ENCODE measurements at places on chromosomes 13 and 19. TPM values are rescaled to one million over a fixed set of nuclear protein-coding genes. Genes with fewer than 3 reads are reported as not detected.

Gene GPC5
- polyA plus RNA-seq, result 0.29 TPM

DNA sequence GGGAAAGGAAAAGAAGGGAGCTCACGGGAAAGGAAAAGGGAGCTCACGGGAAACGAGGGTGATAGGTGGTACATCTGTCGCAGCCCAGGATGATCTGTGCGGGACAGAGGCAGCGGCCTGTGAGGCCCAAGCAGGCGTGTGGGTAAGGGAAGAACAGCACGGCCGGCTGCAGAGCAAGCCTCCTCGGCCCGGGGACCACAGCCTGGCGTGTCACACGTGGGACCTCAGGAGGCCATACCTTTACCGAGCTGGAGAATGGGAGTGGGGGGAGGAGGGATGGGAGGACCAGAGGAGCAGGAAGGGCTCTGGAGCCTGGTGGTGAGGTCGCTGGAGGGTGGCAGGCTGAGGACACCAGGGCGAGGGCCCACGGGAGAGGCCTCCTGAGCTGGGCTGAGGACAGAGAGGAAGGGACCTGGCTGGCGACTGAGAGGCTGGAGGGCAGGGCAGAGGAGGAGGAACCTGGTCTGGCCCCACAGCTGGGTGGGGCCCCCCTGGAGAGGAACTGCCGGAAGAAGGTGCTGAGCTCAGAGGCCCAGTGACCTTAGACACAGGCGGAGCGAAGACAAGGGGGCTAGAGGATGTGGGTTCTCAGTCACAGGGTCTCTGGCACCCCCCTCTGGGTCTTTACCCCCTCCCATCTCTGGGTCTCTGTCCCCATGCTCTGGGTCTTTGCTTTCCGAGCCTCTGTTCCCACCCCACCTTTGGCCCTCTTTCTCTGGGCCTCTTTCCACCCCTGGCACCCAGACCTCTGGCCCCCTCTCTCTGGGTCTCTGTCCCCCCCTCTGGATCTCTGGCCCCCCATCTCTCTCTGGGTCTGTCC lies 2.9 kb upstream of the FTL start:
- H3K27me3 ChIP-seq, result no peaks in the 10 kb centered on the region
- H3K27ac ChIP-seq, result peak overlapping the region; percentile 82
- DNase-seq, result no peak
- peaks cover 52% of the 10 kb centered on the region for H3K4me1 ChIP-seq

DNA sequence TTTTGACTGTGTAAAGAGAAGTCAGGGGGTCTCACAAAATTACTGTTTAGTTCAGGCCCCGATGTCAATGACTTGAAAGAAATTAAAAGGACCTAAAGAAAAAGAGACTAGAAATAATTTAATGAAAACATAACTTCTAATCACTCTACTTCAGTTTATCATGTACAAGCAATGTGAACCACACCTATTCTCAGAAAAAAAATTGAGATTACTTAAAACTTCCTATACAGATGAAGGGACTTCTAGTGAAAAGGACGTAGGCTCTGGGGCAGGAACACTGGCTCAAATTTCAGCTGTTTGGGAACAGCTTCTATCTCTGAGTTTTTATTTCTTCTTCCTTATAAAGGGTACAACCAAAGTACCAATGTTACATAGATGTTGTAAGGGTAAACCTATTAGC lies 38.0 kb downstream of the TPT1 start:
- DNase-seq, result no peak
- no peaks in the 10 kb centered on the region for H3K36me3 ChIP-seq
- peaks cover 23% of the 10 kb centered on the region for H3K4me1 ChIP-seq
- H3K4me3 ChIP-seq, result no peak overlapping the region

GRCh38 chr13:48160606-48161278 lies 65.8 kb upstream of the MED4 start:
- no peak overlapping the region for H3K4me3 ChIP-seq
- no peaks in the 10 kb centered on the region for H3K27me3 ChIP-seq
- H3K36me3 ChIP-seq, result no peaks in the 10 kb centered on the region

DNA sequence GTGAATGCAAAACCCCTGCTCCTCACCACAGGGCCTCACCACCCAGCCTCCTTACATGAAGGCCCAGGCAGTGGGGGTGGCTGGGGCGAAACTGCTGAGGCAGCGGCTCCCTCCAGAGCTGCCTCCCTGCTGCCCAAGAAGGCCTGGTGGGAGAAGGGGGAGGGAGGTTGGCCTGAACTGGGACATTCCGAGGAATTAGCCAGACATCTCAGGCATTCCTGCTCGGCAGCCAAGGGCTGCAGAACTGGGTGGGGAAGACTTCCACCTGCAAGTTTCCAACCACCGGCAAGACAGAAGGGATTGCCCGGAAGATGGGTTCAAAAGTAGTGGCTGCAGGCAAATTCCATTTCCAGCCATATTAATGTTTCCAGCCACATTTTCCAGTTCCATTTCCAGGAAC lies 2.3 kb upstream of the PSPN start:
- no peak overlapping the region for H3K27ac ChIP-seq
- H3K4me3 ChIP-seq, result no peak overlapping the region
- H3K27me3 ChIP-seq, result no peaks in the 10 kb centered on the region
- H3K4me1 ChIP-seq, result peaks cover 6% of the 10 kb centered on the region
- peaks cover 37% of the 10 kb centered on the region for H3K36me3 ChIP-seq

- peak overlapping the region; percentile 96 for H3K4me3 ChIP-seq
- H3K27me3 ChIP-seq, result peaks cover 5% of the 10 kb centered on the region
- DNase-seq, result no peak
Observed at GRCh38 chr13:49246850-49247642, 679 bp upstream of the CDADC1 start.

DNA sequence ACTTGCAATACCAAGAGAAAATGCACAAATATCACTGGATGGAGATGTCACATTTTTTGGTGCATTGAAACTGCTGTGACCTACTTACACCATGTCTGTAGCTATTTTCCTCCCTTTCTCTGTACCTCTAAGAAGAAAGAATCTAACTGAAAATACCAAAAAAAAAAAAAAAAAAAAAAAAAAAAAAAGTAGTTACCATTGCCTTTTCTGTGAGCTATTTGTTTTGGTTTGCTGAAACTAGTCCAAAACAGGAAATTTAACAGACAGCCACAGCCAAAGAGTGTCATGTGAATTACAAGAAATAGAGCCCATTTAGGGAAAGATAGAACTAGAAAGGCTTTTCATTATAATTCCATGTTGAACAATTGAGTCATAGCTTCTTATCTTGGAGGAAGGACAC lies 37.3 kb downstream of the TNFSF13B start:
- peaks cover 21% of the 10 kb centered on the region for H3K4me1 ChIP-seq
- no peaks in the 10 kb centered on the region for H3K36me3 ChIP-seq
- no peak overlapping the region for H3K27ac ChIP-seq

GRCh38 chr13:113969311-113969972 lies 4.4 kb downstream of the C13orf46 start:
- no peak overlapping the region for H3K4me3 ChIP-seq
- no peak overlapping the region for H3K27ac ChIP-seq
- no peaks in the 10 kb centered on the region for H3K27me3 ChIP-seq
- H3K36me3 ChIP-seq, result peaks cover 7% of the 10 kb centered on the region

DNA sequence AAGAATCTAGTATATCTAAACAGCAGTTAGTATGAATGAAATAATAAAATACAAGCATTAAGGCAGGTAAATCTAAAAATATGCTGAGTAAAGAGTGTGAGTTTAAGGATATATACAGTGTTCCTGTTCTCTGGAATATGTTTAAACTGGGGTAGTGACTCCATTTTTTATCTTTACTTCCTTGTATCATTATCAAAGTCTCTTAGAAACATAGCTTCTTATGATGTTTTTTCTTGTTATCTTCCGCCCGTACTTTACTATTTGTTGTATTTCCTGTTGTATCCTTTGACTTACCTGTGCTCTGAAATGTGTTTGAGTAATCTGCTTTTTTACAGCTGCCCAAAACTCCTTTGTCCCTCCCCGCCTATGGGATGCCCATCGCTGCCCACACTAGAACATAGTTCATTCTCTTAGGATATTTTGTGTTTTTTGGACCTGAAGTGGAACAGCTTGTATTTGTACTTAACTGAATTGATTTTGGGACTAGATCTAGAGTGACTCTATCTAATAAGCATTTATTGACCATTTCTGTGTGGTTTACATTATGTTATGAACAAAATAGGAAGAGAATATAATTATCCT lies 80.8 kb downstream of the PDS5B start:
- DNase-seq, result no peak
- H3K36me3 ChIP-seq, result no peaks in the 10 kb centered on the region
- H3K4me1 ChIP-seq, result no peaks in the 10 kb centered on the region
- no peak overlapping the region for H3K4me3 ChIP-seq
- H3K27ac ChIP-seq, result no peak overlapping the region

GRCh38 chr13:106440866-106441265 lies 94.6 kb downstream of the EFNB2 start:
- DNase-seq, result no peak
- H3K4me1 ChIP-seq, result no peaks in the 10 kb centered on the region
- H3K27ac ChIP-seq, result no peak overlapping the region
- H3K27me3 ChIP-seq, result no peaks in the 10 kb centered on the region
- H3K4me3 ChIP-seq, result no peak overlapping the region

DNA sequence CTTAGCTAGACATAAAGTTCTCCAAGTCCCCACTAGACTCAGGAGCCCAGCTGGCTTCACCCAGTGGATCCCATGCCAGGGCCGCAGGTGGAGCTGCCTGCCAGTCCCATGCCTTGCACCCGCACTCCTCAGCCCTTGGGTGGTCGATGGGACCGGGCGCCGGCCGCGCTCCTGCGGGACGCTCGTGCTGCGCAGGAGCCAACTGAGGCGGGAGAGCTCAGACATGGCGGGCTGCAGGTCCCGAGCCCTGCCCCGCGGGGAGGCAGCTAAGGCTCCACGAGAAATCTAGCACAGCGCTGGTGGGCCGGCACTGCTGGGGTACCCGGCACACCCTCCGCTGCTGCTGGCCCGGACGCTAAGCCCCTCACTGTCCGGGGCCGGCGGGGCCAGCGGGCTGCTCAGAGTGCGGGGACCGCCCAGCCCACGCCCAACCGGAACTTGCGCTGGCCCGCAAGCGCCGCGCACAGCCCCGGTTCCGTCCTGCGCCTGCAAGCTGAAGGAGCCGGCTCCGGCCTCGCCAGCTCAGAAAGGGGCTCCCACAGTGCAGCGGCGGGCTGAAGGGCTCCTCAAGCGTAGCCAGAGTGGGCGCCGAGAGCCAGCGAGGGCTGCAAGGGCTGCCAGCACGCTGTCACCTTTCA lies 5.8 kb downstream of the PARP4 start:
- no peak overlapping the region for H3K27ac ChIP-seq
- no peaks in the 10 kb centered on the region for H3K27me3 ChIP-seq
- no peak for DNase-seq

Gene KIR3DL1
- 0.15 TPM for polyA plus RNA-seq

Gene LSM7
- polyA plus RNA-seq, result 146 TPM

Gene ZNF221
- polyA plus RNA-seq, result 0.96 TPM

- no peak for DNase-seq
- H3K4me1 ChIP-seq, result no peaks in the 10 kb centered on the region
- H3K4me3 ChIP-seq, result no peak overlapping the region
- H3K27me3 ChIP-seq, result no peaks in the 10 kb centered on the region
- peaks cover 96% of the 10 kb centered on the region for H3K36me3 ChIP-seq
Observed at GRCh38 chr13:24292481-24292880, 16.9 kb upstream of the C1QTNF9 start.

- no peaks in the 10 kb centered on the region for H3K27me3 ChIP-seq
- H3K4me3 ChIP-seq, result no peak overlapping the region
- H3K4me1 ChIP-seq, result peaks cover 18% of the 10 kb centered on the region
- no peaks in the 10 kb centered on the region for H3K36me3 ChIP-seq
Observed at GRCh38 chr19:18220632-18221275, 5.5 kb downstream of the PDE4C start.

- DNase-seq, result no peak
- H3K36me3 ChIP-seq, result peaks cover 81% of the 10 kb centered on the region
- H3K4me3 ChIP-seq, result no peak overlapping the region
- no peak overlapping the region for H3K27ac ChIP-seq
- H3K27me3 ChIP-seq, result no peaks in the 10 kb centered on the region
Observed at GRCh38 chr19:39471756-39472536, 8.7 kb upstream of the TIMM50 start.

GRCh38 chr13:102097708-102098107 lies 304.1 kb downstream of the FGF14 start:
- DNase-seq, result no peak
- no peaks in the 10 kb centered on the region for H3K27me3 ChIP-seq
- no peak overlapping the region for H3K4me3 ChIP-seq
- no peaks in the 10 kb centered on the region for H3K4me1 ChIP-seq

DNA sequence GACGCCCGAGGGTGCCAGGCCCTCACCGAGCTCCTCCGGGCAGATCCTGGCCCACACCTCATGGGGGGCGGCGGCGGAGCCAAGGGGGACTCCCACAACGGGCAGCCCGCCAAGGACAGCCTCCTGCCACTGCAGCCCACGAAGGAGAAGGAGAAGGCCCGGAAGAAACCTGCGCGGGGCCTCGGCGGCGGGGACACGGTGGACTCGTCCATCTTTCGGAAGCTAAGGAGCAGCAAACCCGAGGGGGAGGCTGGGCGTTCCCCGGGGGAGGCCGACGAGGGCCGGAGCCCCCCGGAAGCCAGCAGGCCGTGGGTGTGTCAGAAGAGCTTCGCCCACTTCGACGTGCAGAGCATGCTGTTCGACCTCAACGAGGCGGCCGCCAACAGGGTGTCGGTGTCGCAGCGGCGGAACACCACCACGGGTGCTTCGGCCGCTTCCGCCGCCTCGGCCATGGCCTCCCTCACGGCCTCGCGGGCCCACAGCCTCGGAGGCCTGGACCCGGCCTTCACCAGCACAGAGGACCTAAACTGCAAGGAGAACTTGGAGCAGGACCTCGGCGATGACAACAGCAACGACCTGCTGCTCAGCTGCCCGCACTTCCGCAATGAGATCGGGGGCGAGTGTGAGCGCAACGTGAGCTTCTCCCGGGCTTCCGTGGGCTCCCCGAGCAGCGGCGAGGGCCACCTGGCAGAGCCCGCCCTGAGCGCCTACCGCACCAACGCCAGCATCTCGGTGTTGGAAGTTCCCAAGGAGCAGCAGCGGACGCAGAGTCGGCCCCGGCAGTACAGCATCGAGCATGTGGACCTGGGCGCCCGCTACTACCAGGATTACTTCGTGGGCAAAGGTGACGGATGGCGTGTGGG lies 141.5 kb downstream of the DPF1 start:
- H3K36me3 ChIP-seq, result peaks cover 3% of the 10 kb centered on the region
- H3K4me3 ChIP-seq, result no peak overlapping the region
- H3K27ac ChIP-seq, result no peak overlapping the region
- no peaks in the 10 kb centered on the region for H3K27me3 ChIP-seq
- H3K4me1 ChIP-seq, result no peaks in the 10 kb centered on the region

DNA sequence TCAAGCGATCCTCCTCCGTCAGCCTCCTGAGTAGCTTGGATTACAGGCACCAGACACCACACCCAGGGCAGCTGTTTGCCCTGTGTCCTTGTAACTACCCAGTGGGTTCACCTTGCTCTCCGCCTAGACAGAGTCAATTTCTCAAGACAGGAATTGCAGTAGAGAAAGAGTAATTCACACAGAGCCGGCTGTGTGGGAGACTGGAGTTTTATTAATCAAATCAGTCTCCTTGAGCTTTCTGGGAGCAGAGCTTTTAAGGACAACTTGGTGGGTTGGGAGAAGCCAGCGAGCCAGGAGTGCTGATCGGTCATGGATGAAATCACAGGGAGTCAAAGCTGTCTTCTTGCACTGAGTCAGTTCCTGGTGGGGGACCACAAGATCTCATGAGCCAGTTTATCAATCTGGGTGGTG lies 20.6 kb upstream of the ADGRE1 start:
- H3K4me1 ChIP-seq, result peaks cover 8% of the 10 kb centered on the region
- no peak overlapping the region for H3K4me3 ChIP-seq
- DNase-seq, result no peak
- H3K27me3 ChIP-seq, result no peaks in the 10 kb centered on the region
- no peaks in the 10 kb centered on the region for H3K36me3 ChIP-seq

GRCh38 chr13:71056581-71056980 lies 810.4 kb downstream of the DACH1 start:
- H3K27me3 ChIP-seq, result no peaks in the 10 kb centered on the region
- H3K36me3 ChIP-seq, result no peaks in the 10 kb centered on the region
- DNase-seq, result no peak
- no peaks in the 10 kb centered on the region for H3K4me1 ChIP-seq

GRCh38 chr19:17557466-17557865 lies 2.0 kb downstream of the COLGALT1 start:
- peaks cover 24% of the 10 kb centered on the region for H3K36me3 ChIP-seq
- H3K27me3 ChIP-seq, result no peaks in the 10 kb centered on the region
- H3K4me1 ChIP-seq, result peaks cover 19% of the 10 kb centered on the region
- DNase-seq, result no peak

Measured in CD4-positive, CD25-positive, alpha-beta regulatory T cell (primary cell).